Gastrocnemius medialis (tissue), 4 donors: ENCODE measurements at places on chromosomes 16 and 17. TPM values are rescaled to one million over a fixed set of nuclear protein-coding genes. Genes with fewer than 3 reads are reported as not detected.

DNA sequence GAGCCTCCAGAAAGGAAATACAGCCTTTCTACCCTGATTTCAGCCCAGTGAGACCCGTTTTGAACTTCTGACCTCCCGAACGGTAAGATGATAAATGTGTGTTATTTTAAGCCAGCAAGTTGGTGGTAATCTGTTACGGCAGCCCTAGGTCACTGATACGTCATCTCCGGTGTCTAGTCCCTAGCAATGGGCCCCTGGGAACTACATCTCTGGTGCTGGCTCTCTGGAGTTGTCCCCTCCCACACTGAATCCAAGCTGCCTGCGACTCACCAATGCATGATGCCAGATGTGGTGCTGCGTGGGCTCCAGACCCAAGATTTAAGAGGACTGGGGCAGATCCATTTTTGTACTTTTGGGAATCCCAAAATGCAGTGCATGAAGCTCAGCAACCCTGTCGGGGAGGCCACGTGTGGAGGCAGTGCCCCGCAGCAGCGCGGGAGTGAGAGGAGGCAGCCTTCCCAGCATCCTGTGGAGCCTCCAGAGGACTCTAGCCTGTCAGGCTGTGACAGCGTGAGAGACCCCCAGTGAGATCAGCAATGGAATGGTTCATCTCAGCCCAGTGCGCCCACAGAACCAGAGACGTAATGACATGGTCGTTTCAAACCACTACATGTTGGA, 43.6 kb upstream of the USP7 start:
- DNase-seq, result no peak

DNA sequence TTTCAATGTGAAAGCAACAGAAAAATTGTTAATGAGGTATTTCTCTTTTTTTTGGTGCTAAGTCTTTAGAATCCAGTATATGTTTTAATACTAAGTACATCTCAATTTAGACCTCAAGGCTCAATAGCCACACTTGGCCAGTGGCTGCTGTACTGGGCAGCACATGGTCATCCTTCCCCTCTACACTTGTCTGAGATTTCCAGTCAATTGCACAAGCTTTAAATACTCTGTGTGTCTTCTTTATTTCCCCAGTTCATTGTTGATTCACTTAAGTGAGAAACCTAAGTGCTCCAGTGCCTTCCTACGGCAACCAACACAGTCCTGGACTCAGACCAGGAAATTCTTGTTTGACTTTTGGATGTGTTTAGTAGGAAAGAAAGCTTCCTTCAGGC, 62.2 kb downstream of the TNRC6C start:
- no peak for DNase-seq

GRAPL gene
- 1.2 TPM for total RNA-seq

- DNase-seq, result peak; percentile 63
Measured at GRCh38 chr16:74448990-74449389, 27.7 kb upstream of the CLEC18B start.

ACSM2A gene
- not detected for total RNA-seq

DNA sequence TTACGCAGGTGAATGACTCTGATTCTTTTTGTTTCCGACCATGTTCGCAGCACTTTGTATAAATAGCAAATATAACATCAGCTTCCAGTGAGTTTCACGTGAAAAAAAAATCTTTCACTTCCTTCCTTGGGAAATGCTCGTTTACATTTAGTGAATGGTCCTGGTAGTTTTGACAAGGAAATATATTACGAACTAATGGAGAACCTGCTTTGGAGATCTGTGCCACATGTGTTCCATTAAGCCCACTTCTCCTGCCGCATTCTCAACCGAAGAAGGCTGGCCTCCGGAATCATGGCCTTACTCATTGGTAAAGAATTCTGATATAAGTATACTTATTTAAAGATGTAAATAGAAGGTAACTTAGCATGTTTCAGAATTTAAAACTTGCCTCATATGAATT, 3.6 kb downstream of the CRAMP1 start:
- no peak for DNase-seq

DNA sequence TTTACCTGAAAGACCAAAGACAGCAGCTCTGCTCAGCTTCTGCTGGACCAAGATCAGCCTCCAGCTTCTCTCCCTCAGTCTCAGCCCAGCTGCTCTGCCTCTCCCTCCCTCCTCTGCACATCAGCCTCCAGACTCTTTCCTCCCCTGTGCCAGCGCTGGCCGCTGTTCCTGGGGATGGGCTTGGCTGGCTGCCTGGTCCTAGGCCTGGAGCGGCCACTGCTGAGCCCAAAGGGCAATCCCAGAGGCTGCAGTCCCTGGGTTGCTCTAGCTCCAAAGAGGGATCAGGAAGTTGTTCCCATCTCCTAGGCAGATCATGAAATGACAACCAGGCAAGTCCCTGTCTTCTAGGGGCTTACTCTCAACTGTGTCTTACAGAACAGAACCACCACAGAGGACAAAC, 31.3 kb downstream of the DCUN1D3 start:
- DNase-seq, result peak; percentile 48

GRCh38 chr17:9021158-9021991, at the start of gene NTN1:
NTN1 (plus strand) TSS chr17:9021510; CDS start chr17:9022374, 864 bp downstream.
- DNase-seq, result no peak

IL17C gene
- not detected for total RNA-seq

CEP295NL gene
- not detected for total RNA-seq

GRCh38 chr16:28863929-28864793, 518 bp downstream of the SH2B1 start:
- DNase-seq, result peak; percentile 56

HS3ST3A1 gene
- total RNA-seq, result 0.41 TPM

- no peak for DNase-seq
Measured at GRCh38 chr17:37741341-37742115, 3.3 kb downstream of the HNF1B start.

PDILT gene
- not detected for total RNA-seq

SSH2 gene
- total RNA-seq, result 175 TPM

CLEC18B gene
- not detected for total RNA-seq

CBLN1 gene
- total RNA-seq, result 0.18 TPM

GRCh38 chr17:62778990-62779681, 29.0 kb downstream of the MARCHF10 start:
- DNase-seq, result no peak

DNA sequence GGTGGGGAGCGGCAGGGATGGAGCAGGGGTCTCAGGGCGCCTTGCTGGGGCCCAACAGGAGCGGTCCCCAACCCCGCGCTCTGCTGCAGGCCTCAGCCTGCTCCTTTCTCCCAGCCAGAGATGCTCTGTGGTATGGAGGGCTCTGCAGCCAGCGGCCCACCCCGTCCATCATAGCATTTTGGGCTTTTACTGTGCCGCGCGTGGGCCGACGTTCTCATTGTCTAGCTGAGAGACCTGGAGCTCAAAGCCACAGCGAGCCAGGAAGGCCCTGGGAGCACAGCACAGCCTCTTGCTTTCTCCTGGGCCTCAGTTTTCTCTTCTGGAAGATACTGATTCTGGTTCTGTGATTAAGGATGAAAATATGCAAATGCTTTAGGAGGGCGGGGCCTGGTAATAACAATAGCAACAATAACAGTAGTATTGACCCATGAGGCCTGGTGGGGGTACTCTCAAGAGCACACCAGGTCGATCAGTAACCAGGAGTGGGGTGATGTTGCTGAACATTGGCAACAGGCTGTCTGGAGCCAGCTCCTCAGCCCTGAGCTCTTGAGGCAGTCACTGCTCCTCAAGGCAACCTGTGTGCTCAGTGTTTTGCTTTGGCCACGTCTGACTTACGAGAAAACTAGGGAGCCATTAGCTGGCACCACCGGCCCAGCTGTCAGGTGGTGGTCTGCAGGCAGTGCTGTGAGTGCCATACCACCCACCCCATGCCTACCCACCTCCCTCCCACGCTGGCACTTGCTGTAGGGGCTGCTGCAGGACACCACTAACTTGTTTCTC, 1.1 kb upstream of the RASD1 start:
- DNase-seq, result no peak

NEUROD2 gene
- not detected for total RNA-seq

DNA sequence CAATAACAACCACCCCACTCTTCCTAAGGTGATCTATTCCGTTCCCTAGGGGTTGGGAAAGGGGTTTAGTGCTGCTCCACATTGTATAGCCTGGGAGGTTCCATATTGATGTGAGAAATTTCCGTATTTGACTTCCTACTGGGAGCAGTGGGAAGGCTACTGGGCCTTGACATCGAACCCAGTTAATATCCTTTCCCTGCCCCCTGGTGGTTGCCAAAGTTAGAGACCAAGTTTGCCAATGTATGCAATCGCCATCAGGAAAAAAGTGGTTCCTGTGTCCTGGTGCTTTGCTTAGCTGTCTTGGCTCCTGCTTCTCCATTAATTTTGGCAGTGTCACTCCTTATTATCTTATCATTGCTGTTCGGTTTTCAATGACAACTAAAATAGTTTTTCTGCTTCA, 914.9 kb downstream of the KCNJ2 start:
- no peak for DNase-seq

- no peak for DNase-seq
Measured at GRCh38 chr16:8730335-8730915, 56.0 kb downstream of the ABAT start.

CNTNAP4 gene
- not detected for total RNA-seq

- DNase-seq, result no peak
Measured at GRCh38 chr17:19642373-19642893, 6.1 kb upstream of the ALDH3A2 start.

- no peak for DNase-seq
Measured at GRCh38 chr17:57259306-57259705, 3.0 kb downstream of the MSI2 start.

ZFPM1 gene
- total RNA-seq, result 0.66 TPM

ST6GALNAC1 gene
- total RNA-seq, result 4.3 TPM

DNA sequence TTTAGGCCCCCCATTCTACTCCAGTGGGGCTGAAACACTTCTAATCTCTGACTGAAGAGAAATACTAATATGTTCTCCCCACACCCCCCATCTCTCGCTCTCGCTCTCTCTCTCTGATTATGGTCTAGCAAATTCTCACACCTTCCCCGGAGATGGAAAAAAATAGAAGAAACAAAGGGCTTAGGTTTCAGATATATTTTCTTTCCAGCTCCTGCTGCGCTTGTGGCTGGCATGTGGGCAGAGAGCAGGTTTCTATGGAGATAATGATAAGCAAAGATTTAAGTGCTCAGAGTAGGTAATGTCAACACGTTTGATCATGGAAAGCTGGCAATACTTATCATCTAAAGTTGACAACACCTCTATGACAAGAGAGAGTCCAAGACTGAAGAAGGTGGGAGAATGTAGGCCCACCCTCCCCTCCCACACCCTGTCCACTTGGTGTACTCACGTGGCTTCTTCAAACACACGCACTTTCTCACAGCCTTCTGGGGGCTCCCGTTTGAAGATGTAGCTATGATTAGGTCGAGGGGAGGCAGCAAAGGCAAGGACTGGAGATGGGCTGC, 8.0 kb upstream of the SLC35B1 start:
- no peak for DNase-seq

CASKIN1 gene
- 0.07 TPM for total RNA-seq

- no peak for DNase-seq
Measured at GRCh38 chr17:43832976-43833829, at the start of gene MPP3. MPP3 (minus strand) TSS chr17:43833146; CDS start chr17:43831906, 1,240 bp downstream.

- DNase-seq, result no peak
Measured at GRCh38 chr17:57496382-57496781, 240.1 kb downstream of the MSI2 start.

- no peak for DNase-seq
Measured at GRCh38 chr16:17017442-17017841, 453.3 kb downstream of the XYLT1 start.

- DNase-seq, result no peak
Measured at GRCh38 chr16:23148166-23148512, 1.1 kb downstream of the USP31 start.

GRCh38 chr16:11175106-11175786, 80.8 kb downstream of the SOCS1 start:
- DNase-seq, result no peak

GRCh38 chr17:82374626-82375331, 3.2 kb downstream of the UTS2R start:
- DNase-seq, result no peak

DNA sequence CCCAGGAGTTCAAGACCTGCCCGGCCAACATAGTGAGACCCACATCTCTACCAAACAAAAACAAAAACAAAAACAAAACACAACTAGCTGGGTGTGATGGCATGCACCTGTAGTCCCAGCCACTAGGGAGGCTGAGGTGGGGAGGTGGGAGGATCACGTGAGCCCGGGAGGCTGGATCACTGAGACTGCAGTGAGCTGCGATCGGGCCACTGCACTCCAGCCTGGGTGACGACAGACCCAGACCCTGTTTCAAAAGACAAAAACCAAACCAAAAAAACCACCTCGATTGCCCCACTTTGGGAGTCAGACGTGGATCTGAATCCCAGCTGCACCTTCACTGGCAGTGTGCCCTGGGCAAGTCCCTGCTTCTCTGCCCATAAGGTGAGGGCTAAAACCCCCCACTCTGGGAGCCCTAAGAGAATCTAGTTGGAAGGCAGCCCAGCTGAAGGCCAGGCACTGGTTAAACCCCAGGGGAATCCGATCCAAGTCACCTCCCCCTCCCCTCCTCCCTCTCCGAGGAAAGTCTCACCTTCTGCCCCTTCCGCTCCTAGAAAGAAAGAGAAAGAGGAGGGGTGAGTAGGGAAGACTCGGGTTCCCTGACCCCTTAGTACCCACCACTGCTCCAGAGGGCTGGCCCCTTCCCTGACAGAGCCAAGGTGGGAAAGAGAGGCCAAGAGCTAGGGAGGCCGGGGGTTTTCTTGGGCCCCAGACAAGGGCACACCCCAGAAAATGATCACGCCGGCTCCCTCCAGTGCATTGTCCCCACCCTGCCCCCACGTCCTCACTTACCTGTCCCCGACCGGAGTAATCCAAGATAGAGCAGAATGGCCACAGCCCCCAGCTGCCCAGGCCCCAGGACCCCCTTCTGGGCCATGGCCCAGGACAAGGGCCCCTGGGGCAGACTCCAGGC, 647 bp downstream of the PRSS8 start:
- no peak for DNase-seq

GRCh38 chr16:89873972-89874689, 739 bp downstream of the TCF25 start:
- DNase-seq, result peak; percentile 92

DHRS13 gene
- 3.5 TPM for total RNA-seq
